ENCODE measurements at places on chromosomes 13 and 19.

GRCh38 chr19:50312967-50313811, 16.0 kb downstream of the KCNC3 start:
- DNase-seq: no peak

GRCh38 chr13:26221399-26221720, 754 bp downstream of the RNF6 start:
- DNase-seq: no peak

DNA sequence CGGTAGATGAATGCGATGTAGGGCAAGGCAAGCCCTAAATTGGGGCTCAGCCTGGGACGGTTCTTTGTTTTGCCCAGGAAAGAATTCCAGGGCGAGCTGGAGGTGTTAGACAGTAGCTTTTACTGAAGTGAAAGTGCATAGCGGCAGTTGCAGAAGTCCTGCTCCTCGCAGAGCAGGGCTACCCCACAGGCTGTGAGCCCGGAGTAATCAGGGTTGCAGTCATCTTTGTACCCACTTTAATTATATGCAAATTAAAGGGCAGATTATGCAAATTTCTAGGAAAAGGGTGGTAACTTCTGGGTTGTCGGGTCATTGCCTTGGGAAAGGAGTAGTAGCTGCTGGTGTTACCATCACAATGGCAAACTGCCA, 30.5 kb downstream of the VAV1 start:
- no peak for DNase-seq

DNA sequence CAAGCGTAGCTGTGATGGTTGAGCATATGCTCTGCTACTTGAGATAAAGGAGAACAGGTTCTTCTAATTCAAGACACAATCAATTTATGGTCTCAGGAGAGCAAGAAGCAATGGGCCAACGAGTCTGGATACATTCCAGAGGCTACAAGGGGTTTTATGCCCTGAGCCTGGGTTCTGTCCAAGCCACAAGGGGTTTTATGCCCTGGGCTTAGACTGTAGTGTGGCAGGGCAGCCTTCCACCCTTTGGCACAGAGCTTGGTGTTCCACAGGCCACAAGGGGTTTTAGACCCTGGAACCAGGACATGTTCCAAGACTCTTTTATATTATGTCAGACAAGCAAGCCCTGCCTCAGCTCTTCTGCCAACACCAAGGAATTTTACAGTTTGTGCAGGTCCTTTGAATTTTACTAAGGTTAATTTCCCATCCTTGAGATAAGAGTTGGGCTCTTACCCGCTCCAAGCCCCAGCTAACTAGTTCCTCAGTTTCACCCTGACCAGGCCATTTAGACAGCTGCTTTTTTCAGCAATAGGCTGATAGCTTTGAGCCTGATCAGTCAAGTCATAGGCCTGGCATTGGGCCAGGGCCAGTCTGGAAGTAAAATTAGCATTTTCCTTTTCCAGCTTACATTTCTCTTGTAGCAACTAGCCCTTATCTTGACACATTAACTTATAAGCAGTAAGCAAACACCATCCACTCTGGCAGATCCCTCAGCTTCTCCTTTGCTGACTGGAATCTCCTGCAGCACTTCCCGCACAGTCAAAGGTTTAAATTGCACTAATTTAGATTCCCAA, 95.0 kb downstream of the ZNF737 start:
- DNase-seq: no peak

- no peak for DNase-seq
Measured at GRCh38 chr19:11551603-11552235, 7.3 kb downstream of the ELOF1 start.

GRCh38 chr13:52849291-52850071, 1.0 kb upstream of the PCDH8 start:
- no peak for DNase-seq

DNA sequence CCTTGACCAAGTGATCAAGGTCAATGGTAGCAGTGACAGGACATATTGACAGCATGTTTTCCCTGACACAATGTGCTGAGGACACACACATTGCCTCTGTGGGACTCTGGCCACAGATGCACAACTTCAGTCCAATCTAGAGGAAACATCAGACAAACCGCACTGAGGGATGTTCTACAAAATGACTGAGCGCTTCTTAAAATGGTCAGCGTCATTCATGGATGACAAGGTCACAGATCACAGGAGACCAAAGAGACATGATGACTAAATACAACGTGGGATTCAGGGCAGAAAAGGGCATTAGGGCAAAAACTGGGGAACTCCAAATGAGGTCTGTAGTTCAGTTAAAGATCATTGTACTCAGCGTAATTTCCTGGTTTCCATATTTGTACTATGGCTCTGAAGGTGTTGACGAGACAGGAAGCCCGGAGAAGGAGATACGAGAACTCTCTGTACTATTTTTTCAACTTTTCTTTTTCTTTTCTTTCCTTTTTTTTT, 20.6 kb downstream of the PBX4 start:
- no peak for DNase-seq

DNA sequence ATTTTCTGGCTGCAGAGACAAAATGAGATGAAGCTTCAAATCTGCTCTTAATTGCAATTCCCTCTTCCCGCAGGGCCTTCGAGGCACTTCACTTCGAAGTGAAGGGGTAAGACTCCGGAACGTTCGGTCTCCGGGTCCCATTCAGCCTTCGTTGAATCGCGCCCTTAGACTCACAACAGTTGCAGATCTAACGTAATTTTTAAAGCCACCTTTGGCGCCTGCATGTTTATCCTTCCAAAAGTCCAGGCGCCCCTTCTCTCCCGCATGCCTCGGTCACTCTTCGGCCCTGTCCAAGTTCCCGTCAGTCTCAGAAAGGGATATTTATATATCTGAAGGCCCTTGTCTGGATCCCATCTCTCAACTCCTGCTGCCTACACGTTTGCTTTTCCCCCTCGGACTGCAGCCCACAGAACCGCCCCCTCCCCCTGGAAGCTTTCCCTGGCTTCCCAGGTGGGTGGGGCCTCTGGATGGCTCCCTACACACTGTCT, 915 bp upstream of the KCTD12 start:
- DNase-seq: no peak

GRCh38 chr19:51179256-51179655, 37.2 kb downstream of the SIGLEC7 start:
- no peak for DNase-seq

DNA sequence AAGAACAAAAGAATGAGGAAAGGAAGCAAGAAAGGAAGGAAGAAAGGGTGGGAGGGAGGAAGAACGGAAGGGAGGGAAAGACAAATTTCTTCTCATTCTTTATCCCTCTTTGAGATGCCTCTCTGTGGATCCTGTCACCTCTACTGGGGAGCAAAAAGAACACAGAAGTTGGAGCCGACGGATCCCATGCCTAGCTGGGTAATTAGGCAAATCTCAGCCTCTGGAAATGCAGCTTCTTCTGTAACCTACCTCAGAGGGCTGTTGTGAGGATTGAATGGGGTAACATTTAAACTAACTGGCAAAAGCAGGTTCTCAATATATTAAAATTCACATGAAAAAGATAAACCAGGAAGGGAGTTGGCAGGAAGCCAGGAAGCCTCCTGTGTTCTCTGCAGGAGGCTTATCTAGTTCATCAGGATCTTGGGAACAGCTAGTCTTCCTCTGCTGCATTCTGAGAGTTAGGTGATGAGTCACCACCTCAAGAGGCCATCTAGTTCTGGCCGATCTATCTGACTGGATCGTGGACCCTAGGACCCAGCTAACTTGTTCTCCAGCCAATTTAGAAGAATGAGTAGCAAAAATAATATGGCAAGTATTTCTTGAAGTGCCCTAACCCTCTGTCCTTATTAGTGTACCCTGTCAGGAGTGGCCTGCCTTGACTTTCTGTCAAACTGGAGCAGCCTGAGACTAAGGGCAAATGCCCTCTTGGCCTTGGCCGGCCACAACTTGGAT, 15.2 kb upstream of the CPB2 start:
- no peak for DNase-seq

GRCh38 chr13:36251526-36251925, 37.2 kb upstream of the SOHLH2 start:
- DNase-seq: no peak

DNA sequence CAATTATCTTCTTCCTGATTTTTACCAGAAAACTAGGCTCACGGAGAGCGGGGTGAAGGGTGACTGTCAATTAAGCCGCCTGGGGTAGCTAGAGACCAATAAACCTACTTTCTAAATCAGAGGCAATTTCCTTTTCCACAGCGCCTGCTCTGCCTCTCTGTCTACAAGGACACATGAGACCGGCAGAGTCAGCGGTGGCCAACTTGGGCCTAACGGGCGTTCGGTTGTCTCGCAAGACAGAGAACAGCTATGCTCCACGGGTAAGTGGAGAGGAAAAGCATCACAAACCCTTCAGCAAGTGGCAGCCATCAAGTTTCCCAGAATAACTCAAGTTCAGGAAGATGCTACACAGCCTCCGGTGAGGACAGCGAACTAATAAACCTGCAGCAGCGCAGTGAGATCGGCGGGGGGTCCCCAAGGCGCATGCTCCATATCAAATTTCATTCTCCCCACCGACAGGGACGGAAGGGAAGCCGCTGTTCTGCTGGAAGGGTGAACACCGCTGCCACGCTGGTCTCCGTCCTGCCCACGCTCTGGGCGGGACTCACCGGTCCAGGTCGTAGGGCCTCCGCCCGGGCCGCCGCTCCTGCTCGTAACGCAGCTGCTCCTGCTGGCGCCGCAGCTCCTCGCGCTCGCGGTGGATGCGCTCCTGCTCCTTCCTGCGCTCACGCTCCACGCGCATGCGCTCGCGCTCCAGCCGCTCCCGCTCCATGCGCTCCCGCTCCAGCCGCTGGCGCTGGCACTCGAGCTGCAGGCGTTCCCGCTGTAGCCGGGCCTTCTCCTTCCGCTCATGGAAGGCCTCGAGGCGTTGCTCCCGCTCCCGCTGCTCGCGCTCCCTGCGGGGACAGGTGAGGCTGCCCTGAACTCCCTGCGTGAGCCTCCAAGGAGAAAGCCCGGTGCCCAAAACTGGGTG, 25.8 kb upstream of the TINCR start:
- DNase-seq: no peak

Data from GM04503 (cell line).